HepG2 (cell line): ENCODE measurements at places on chromosomes 6 and 20. TPM values are rescaled to one million over a fixed set of nuclear protein-coding genes. Genes with fewer than 3 reads are reported as not detected.

DNA sequence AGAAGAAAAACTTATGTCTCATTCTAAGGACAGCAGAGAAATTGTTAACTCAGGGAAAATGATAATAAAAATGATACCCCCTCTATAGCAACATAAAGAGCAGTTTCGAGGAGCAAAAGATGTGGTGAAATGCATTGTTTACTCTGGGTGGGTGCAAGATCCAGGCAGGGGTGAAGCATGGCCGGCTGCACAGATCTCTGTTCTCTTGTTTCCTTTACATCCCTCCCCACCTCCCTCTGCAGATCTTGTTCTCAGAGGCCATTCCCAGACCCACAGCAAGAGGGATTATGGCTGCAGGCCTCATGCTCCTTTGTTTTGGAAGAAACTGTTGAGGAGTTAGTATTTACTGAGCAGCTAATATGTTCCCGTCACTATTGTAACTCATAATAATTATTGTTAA, 1.8 kb downstream of the BTN3A1 start:
- H3K27ac ChIP-seq = no peak overlapping the region
- H3K4me3 ChIP-seq = no peak overlapping the region
- no peaks in the 10 kb centered on the region for H3K27me3 ChIP-seq

GRCh38 chr6:114274836-114275235, 68.0 kb downstream of the HS3ST5 start:
- H3K4me3 ChIP-seq = no peak overlapping the region
- H3K4me1 ChIP-seq = peaks cover 32% of the 10 kb centered on the region
- no peak for DNase-seq
- H3K27ac ChIP-seq = no peak overlapping the region
- no peaks in the 10 kb centered on the region for H3K36me3 ChIP-seq

GRCh38 chr20:62089393-62089792, 23.7 kb upstream of the TAF4 start:
- DNase-seq = no peak
- H3K4me3 ChIP-seq = no peak overlapping the region

GRCh38 chr6:13988049-13988738, 63.4 kb downstream of the RNF182 start:
- no peaks in the 10 kb centered on the region for H3K27me3 ChIP-seq
- DNase-seq = no peak
- no peak overlapping the region for H3K4me3 ChIP-seq
- no peaks in the 10 kb centered on the region for H3K4me1 ChIP-seq

DNA sequence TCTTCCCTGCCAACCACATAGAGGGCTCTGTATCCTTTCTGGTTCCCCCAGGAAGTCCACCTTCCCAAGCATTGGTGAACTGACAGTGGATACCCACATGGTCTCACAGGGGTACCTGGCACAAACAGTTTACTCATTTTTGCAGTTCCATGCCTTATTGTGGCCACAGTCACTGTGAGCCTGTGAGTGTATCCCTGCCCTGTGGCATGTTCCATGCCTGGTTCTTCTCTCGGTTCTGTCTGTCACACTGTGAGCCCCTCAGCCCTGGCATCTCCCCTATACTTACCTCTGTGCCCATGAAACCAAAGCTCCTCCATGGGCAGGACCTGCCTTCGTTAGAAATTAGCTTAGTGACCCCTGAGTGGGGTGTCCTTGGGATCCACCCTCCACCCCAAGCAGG, 107.8 kb downstream of the TOX2 start:
- H3K4me1 ChIP-seq = no peaks in the 10 kb centered on the region
- peaks cover 58% of the 10 kb centered on the region for H3K27me3 ChIP-seq
- H3K36me3 ChIP-seq = no peaks in the 10 kb centered on the region

DNA sequence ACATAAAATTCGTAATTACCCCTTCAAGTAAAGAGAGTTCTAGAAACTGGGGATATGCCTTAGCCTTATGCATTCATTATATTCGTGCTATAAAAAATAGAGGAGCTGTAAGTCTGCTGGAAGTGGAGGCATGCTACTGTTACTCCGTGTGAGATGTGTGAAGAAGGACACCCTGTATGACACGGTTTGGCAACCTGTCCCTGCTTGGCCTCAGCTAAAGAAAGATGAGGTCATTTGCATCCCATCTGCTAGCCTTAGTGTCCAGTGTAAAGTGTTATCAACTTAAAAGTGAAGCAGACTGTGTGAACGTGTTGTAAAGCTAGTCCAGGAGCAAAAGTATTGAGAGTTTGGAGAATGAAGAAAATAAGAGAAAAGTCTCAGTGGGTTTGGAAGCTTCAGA, 135.1 kb upstream of the RAB32 start:
- no peak overlapping the region for H3K4me3 ChIP-seq
- no peaks in the 10 kb centered on the region for H3K4me1 ChIP-seq
- no peak overlapping the region for H3K27ac ChIP-seq
- H3K36me3 ChIP-seq = no peaks in the 10 kb centered on the region

DNA sequence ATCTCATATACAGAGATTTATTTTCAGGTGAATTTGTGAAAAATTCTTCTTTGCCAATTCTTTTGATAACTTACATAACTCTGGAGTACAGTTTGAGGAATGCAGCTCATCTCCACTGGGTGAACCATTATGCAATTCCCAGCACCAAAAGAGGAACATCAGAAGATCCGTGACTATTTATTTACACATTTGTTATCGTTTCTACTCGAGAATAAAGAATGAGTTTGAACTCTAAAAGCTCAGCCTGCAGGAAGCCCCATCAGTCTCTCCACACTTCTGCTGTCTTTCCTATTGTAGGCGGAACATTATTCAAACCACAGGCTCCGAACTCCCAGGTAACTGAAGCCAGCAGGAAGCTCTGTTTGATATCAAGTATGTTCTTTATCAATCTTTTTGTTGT, 95.9 kb upstream of the IFNGR1 start:
- H3K36me3 ChIP-seq = no peaks in the 10 kb centered on the region
- peaks cover 31% of the 10 kb centered on the region for H3K4me1 ChIP-seq
- H3K27ac ChIP-seq = peak overlapping the region; percentile 30
- H3K4me3 ChIP-seq = peak overlapping the region; percentile 1; the same call in 1 of the 2 replicates
- peak; percentile 94 for DNase-seq

DNA sequence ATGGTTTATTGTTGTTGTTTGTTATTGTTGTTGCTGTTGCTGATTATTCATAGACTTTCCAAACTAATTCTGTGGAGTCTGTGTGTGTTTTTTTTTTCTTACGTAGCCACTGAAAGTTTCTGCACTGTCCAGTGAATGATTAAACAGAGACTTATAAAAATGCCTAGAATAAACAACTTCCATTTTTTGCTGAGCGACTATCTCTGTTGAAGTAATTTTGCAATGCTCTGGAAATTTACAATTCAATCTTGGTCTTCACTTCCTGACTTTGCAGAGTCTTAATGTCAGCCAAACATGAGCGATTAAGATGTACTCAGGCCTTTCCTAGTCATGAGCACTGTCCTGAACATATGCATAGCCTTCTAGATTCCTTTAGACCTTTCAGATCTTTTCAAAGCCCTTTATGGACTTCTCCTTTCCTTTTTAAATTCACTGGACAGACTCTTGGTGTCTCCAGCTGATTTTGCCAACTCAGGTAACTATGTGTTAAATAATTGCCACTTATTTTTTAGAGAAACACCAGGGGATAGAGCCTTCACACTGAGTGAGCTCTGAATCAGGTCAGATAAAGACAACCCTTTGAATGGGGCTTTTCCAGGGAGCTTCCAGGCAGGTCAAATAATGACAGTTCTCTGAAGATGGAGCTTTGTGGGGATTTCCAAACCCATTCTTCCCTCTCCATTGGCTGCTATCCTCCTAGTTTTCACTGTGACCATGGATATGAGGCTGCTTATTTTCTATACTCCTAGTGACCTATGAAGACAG, 622.8 kb upstream of the EPHA7 start:
- no peak for DNase-seq
- H3K4me3 ChIP-seq = no peak overlapping the region
- no peak overlapping the region for H3K27ac ChIP-seq
- H3K36me3 ChIP-seq = no peaks in the 10 kb centered on the region

DNA sequence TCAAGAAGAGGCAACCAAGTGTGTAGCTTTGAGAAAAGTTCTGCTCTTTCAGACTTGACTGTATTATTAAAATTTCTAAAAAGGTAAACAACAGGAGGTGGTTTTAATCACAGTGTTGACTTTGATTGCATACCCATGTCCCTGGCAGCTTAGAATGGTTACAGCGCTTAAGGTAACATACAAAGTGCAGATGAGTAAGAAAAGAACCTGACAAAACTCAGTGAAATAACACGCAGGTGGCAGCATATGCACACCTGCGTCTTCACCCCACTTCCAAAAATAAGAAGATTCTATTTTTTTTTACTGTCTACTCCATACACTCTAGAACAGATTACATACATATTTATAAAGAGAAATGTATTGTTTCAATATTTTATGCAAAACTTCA, 233.5 kb downstream of the GMPR start:
- H3K27me3 ChIP-seq = no peaks in the 10 kb centered on the region
- no peak overlapping the region for H3K27ac ChIP-seq
- DNase-seq = no peak
- H3K4me3 ChIP-seq = no peak overlapping the region
- H3K36me3 ChIP-seq = no peaks in the 10 kb centered on the region; the same call in 2 of the 3 replicates
- H3K4me1 ChIP-seq = peaks cover 16% of the 10 kb centered on the region

GRCh38 chr6:101516578-101516977, 123.1 kb downstream of the GRIK2 start:
- H3K4me1 ChIP-seq = no peaks in the 10 kb centered on the region
- DNase-seq = no peak
- no peaks in the 10 kb centered on the region for H3K27me3 ChIP-seq
- no peak overlapping the region for H3K4me3 ChIP-seq
- H3K27ac ChIP-seq = no peak overlapping the region

The MLIP gene
- polyA plus RNA-seq = 0.08 TPM in 1 of 2 replicates, not detected in the other

The PACRG gene
- polyA plus RNA-seq = not detected in 2 replicates

The HDGFL1 gene
- polyA plus RNA-seq = not detected in 2 replicates

The IL17F gene
- not detected in 2 replicates for polyA plus RNA-seq

The DLK2 gene
- 3.8 and 5.9 TPM in 2 replicates for polyA plus RNA-seq

The RAMACL gene
- polyA plus RNA-seq = 0.14 and 0.29 TPM in 2 replicates
